ENCODE measurements at places on chromosomes 1 and 21. TPM values are rescaled to one million over a fixed set of nuclear protein-coding genes. Genes with fewer than 3 reads are reported as not detected.

GRCh38 chr21:25573409-25574206 lies 33.7 kb downstream of the MRPL39 start:
- no peak for DNase-seq
- H3K27me3 ChIP-seq, result no peaks in the 10 kb centered on the region
- H3K36me3 ChIP-seq, result no peaks in the 10 kb centered on the region
- H3K27ac ChIP-seq, result no peak overlapping the region
- H3K4me3 ChIP-seq, result no peak overlapping the region

- no peak for DNase-seq
- H3K4me3 ChIP-seq, result no peak overlapping the region
- no peaks in the 10 kb centered on the region for H3K27me3 ChIP-seq
- no peak overlapping the region for H3K27ac ChIP-seq
These were observed 16.9 kb upstream of the IFI16 start for GRCh38 chr1:158992787-158993312.

DNA sequence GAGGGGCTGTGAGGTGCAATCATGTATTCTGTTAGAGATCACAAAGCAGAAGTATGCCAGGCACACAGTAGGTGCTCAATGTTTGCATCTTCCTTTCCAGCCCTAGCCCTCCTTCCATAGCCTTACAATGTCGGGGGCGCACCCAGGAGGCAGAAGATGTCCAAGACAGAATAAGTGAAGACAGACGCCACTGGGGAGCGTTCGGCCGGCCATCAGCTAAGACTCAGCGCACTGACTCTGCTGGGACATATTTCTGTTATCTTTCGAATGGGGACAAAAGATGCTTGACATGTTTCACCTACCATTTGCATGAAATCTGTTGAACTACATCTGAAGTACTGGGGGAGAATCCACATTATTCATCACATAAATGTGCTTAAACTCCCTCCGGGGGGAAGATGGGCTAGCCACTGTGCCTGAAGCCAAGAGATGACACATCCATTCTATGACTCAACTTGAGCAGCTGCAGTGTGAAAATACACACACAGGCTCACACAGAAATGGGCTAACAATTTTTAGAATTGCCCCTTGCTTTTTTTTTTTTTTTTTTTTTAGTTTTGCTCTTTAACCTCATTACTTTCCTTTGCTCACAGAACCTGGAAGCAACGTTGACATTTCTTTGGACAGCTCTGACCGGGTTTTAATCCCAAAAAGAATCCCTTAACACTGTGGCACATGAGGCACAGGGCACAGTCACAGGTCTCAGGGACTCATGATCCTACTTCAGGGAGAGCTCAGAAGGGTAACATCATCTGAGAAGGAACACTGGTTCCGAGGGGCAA lies 7.9 kb downstream of the TIAM1 start:
- no peak overlapping the region for H3K27ac ChIP-seq
- no peaks in the 10 kb centered on the region for H3K36me3 ChIP-seq
- H3K27me3 ChIP-seq, result no peaks in the 10 kb centered on the region
- peaks cover 5% of the 10 kb centered on the region for H3K4me1 ChIP-seq
- no peak for DNase-seq
- no peak overlapping the region for H3K4me3 ChIP-seq

- H3K27ac ChIP-seq, result no peak overlapping the region
- H3K4me3 ChIP-seq, result no peak overlapping the region
- no peak for DNase-seq
- no peaks in the 10 kb centered on the region for H3K27me3 ChIP-seq
- no peaks in the 10 kb centered on the region for H3K4me1 ChIP-seq
- H3K36me3 ChIP-seq, result no peaks in the 10 kb centered on the region
These were observed 98.9 kb downstream of the DMRTB1 start for GRCh38 chr1:53557830-53558738.

DNA sequence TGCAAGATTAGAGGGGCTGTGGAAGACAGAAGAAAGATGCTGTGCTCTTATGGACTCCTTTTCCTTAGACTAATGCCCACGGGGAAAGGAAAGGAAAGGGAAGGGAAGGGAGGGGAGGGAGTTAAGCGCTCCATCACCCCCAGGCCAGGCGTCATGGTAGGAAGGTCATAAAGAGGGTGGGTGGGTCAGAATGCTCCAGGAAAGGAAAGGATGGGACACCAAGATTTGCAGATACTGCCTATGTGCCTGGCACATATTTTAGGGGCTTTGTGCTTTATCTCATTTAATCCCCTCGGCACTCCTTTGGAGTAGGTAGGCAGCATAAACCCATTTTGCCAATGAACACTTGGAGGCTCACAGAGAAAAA lies 41.4 kb downstream of the MAB21L3 start:
- peak overlapping the region; percentile 52 for H3K27ac ChIP-seq
- no peaks in the 10 kb centered on the region for H3K27me3 ChIP-seq
- H3K36me3 ChIP-seq, result no peaks in the 10 kb centered on the region
- no peak for DNase-seq

AMY2A gene
- total RNA-seq, result not detected

GRCh38 chr1:109823543-109824348 lies 60.0 kb upstream of the EPS8L3 start:
- peak; percentile 95 for DNase-seq
- H3K27me3 ChIP-seq, result no peaks in the 10 kb centered on the region
- H3K27ac ChIP-seq, result peak overlapping the region; percentile 76
- no peaks in the 10 kb centered on the region for H3K36me3 ChIP-seq

DNA sequence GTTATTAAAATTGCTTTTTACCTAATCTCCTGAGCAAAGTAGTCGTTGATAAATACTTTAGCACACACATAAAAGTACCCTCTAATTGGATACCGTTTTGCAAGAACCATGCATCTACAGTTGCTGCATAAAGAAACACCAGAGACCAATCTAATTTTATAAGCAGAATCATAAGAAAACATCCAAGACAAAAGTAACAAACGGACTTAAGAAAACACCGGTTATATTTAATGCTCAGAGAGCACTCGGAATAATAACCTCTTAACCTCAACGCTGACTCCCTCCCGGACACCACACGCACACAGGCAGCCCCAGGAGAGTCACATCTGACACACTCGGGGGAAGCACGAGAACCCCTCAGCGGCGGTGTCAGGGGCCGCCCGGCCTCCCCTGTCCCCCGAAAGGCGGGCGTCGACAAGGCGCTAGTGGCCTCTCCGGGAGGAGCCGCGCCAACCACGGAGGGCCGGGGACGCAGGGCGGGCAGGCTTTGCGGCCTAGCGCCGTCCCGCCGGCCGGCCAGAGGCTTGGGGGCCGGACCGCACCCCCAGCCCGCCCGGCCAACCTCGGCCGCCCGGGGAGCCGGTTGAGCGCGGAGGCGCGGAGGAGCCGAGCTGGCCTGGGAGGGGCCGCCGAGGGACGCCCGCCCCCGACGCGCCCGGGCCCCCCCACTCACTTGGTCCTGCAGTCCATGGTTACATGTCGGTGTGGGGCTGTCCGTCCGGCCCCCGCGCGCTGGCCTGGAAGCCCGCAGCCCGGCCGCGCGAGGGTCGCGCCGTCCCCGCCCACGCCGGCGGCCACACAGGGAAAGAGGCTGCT lies 606 bp downstream of the DENND1B start:
- no peak for DNase-seq
- H3K4me1 ChIP-seq, result peaks cover 39% of the 10 kb centered on the region
- H3K27ac ChIP-seq, result peak overlapping the region; percentile 95

HRNR gene
- not detected for total RNA-seq

GRCh38 chr1:180195916-180196315 lies 34.1 kb upstream of the LHX4 start:
- no peaks in the 10 kb centered on the region for H3K36me3 ChIP-seq
- H3K27ac ChIP-seq, result no peak overlapping the region
- H3K4me3 ChIP-seq, result no peak overlapping the region
- no peaks in the 10 kb centered on the region for H3K27me3 ChIP-seq
- no peak for DNase-seq

DNA sequence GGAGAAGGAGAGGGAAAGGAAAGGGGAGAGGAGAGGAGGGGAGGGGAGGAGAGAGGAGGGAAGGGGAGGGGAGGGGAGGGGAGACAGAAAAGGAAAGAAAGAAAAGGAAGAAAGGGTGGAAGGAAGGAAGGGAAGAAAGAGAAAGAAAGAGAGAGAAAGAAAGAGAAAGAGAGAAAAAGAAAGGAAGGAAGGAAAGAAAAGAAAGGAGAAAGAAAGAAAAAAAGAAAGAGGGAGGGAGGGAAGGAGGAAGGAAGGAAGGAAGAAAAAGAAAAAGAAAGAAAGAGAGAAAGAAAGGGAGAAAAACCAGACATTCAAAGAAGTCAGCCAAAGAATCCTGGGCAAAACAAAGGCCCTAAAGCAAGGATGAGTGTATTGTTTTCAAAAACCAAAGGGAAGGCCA lies 125.7 kb upstream of the SPATA6 start:
- no peak overlapping the region for H3K4me3 ChIP-seq
- H3K36me3 ChIP-seq, result no peaks in the 10 kb centered on the region
- no peak for DNase-seq
- no peaks in the 10 kb centered on the region for H3K4me1 ChIP-seq
- no peaks in the 10 kb centered on the region for H3K27me3 ChIP-seq

GRCh38 chr21:46005481-46005881 lies 23.9 kb downstream of the COL6A1 start:
- no peaks in the 10 kb centered on the region for H3K4me1 ChIP-seq
- H3K4me3 ChIP-seq, result no peak overlapping the region
- no peak overlapping the region for H3K27ac ChIP-seq
- no peaks in the 10 kb centered on the region for H3K27me3 ChIP-seq
- peak; percentile 67 for DNase-seq

NID1 gene
- total RNA-seq, result 154 TPM

GRCh38 chr1:169586067-169586394 lies 250 bp downstream of the F5 start:
- H3K4me3 ChIP-seq, result no peak overlapping the region
- no peaks in the 10 kb centered on the region for H3K36me3 ChIP-seq
- no peak overlapping the region for H3K27ac ChIP-seq
- no peak for DNase-seq
- no peaks in the 10 kb centered on the region for H3K27me3 ChIP-seq
- no peaks in the 10 kb centered on the region for H3K4me1 ChIP-seq

TMEM125 gene
- total RNA-seq, result 1.2 TPM

- H3K27me3 ChIP-seq, result no peaks in the 10 kb centered on the region
- H3K4me1 ChIP-seq, result no peaks in the 10 kb centered on the region
- no peak overlapping the region for H3K27ac ChIP-seq
- H3K36me3 ChIP-seq, result no peaks in the 10 kb centered on the region
- DNase-seq, result no peak
- H3K4me3 ChIP-seq, result no peak overlapping the region
These were observed 1145.6 kb downstream of the KCNT2 start for GRCh38 chr1:195462646-195463045.

- no peak overlapping the region for H3K4me3 ChIP-seq
- H3K4me1 ChIP-seq, result no peaks in the 10 kb centered on the region
- no peak for DNase-seq
These were observed 9.7 kb upstream of the SPATA1 start for GRCh38 chr1:84496498-84496897.

DNA sequence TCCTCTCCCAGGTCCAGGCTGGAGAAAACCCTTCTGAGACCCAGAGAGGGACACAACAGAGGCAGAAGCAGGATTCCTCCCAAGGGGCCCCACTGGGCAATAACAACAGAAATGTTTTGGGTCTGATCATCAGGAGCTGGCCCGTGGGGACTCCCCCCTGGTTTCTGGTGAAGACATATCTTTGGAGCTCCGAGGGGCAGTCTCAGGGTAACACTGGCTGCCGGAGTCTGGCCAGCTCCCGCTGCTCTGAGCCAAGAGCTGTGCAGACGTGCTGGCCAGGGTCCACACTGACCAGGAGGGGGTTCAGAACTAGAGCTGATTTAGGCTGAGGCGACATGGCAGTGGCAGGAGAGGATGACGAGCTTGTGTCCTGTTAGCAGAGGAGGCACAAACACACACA lies 13.1 kb downstream of the ECE1 start:
- H3K4me1 ChIP-seq, result peaks cover 56% of the 10 kb centered on the region
- peak overlapping the region; percentile 74 for H3K27ac ChIP-seq
- H3K36me3 ChIP-seq, result peaks cover 6% of the 10 kb centered on the region
- no peaks in the 10 kb centered on the region for H3K27me3 ChIP-seq

SELP gene
- 8.8 TPM for total RNA-seq

SLC1A7 gene
- total RNA-seq, result not detected

TEKT2 gene
- total RNA-seq, result not detected

- H3K27ac ChIP-seq, result peak overlapping the region; percentile 78
- no peak for DNase-seq
- no peaks in the 10 kb centered on the region for H3K27me3 ChIP-seq
- no peaks in the 10 kb centered on the region for H3K36me3 ChIP-seq
- peaks cover 87% of the 10 kb centered on the region for H3K4me1 ChIP-seq
These were observed 25.4 kb upstream of the ALDH4A1 start for GRCh38 chr1:18927654-18928272.

DNA sequence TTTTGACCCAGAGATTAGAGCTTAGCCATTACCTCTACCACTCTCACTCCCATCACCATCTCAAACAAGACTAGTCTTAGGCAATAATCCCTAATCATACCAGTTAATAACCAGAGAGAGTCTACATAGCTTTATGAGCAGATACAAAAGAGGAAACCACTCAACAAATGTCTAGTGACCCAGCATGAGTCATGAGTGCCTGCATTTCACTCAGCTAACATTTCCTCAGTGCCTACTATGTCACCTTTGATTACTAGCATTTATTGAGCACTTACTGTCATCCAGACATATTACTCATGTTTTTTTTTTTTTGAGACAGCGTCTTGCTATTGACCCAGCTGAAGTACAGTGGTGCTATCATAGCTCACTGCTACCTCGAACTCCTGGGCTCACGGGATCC lies 35.9 kb upstream of the GALNT2 start:
- H3K4me1 ChIP-seq, result no peaks in the 10 kb centered on the region
- no peak overlapping the region for H3K4me3 ChIP-seq
- no peak overlapping the region for H3K27ac ChIP-seq

PGLYRP3 gene
- 28.7 TPM for total RNA-seq

- H3K36me3 ChIP-seq, result peaks cover 25% of the 10 kb centered on the region
- peaks cover 33% of the 10 kb centered on the region for H3K4me1 ChIP-seq
- no peak for DNase-seq
- peak overlapping the region; percentile 83 for H3K27ac ChIP-seq
- no peaks in the 10 kb centered on the region for H3K27me3 ChIP-seq
These were observed 1.4 kb downstream of the LYPLA2 start for GRCh38 chr1:23792151-23792945.

TMCC2 gene
- 4.9 TPM for total RNA-seq

PYHIN1 gene
- 4.2 TPM for total RNA-seq

GRCh38 chr1:66253330-66253921 lies 280.5 kb upstream of the SGIP1 start:
- no peaks in the 10 kb centered on the region for H3K27me3 ChIP-seq
- H3K36me3 ChIP-seq, result no peaks in the 10 kb centered on the region
- no peak for DNase-seq
- peaks cover 9% of the 10 kb centered on the region for H3K4me1 ChIP-seq

LRRC38 gene
- 2.5 TPM for total RNA-seq

- H3K36me3 ChIP-seq, result no peaks in the 10 kb centered on the region
- DNase-seq, result no peak
- no peaks in the 10 kb centered on the region for H3K27me3 ChIP-seq
- no peaks in the 10 kb centered on the region for H3K4me1 ChIP-seq
- H3K27ac ChIP-seq, result no peak overlapping the region
These were observed 40.0 kb downstream of the L1TD1 start for GRCh38 chr1:62234688-62235087.

LCE2B gene
- total RNA-seq, result not detected

GRCh38 chr1:145806408-145806807 lies 17.5 kb downstream of the RNF115 start:
- H3K27ac ChIP-seq, result no peak overlapping the region
- no peak overlapping the region for H3K4me3 ChIP-seq
- no peaks in the 10 kb centered on the region for H3K27me3 ChIP-seq
- peaks cover 43% of the 10 kb centered on the region for H3K4me1 ChIP-seq

NRIP1 gene
- total RNA-seq, result 30.9 TPM
